NCI-H524 (cell line): ENCODE measurements at places on chromosomes 13 and 19.

DNA sequence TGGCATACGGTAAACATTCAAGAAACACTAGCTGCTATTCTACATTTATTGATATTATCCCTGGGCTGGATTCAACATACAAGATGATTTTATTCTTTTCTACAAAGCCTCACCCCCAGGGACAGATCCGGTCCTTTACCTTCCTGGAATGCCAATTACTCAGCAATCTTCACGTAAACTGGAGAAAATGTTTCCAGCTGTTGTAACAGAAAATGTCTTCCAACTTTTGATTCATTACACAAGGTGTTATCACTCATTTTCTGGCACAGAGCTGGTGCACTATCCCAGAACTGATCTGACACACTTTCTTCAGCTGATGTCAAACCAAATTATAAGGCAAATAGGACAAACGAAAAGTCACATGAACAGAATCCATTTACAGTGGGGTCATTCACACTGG is 33.1 kb downstream of the DCLK1 start:
- DNase-seq: no peak

GRCh38 chr13:108070491-108070890 is 144.8 kb downstream of the LIG4 start:
- DNase-seq: no peak

GRCh38 chr13:89457977-89458376 is 1786.8 kb downstream of the SLITRK5 start:
- DNase-seq: no peak

GRCh38 chr13:43877766-43878165 is 1.8 kb downstream of the CCDC122 start:
- DNase-seq: no peak

DNA sequence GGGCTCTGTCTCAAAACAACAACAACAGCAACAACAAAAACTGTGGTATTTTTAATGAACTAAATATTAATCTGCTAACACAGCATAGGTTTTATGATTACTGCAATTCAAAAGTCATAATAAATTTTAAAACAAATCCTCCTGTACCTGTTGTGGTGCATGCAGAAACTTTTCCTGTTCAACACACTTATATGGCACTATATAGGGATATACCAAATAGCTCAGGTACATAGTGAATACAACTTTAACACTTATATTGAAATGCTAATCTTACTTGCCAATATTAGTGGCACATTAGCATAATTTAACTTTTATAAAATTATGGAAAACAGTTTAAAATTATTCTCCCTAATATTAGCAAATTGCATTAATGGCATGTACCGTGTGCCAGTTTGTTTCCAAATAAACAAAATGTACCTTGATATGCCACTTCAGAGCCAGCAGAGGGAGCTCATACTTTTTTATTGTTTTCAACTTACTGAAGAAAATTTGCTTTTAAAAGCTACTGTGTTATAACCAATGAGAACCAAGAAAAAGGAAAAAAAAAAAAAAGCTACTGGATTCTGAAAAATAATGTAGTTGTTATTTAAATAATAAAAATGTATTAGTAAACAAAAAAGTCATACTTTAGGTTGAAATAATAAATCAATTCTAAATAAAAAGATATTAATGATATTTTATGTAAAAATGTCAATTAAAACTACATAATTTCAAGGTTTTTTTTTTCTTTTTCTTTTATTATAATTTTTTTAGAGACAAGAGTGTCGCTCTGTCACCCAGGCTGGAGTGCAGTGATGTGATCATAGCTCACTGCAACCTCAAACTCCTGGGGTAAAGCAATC is 18.0 kb upstream of the RBM26 start:
- DNase-seq: peak; percentile 4

DNA sequence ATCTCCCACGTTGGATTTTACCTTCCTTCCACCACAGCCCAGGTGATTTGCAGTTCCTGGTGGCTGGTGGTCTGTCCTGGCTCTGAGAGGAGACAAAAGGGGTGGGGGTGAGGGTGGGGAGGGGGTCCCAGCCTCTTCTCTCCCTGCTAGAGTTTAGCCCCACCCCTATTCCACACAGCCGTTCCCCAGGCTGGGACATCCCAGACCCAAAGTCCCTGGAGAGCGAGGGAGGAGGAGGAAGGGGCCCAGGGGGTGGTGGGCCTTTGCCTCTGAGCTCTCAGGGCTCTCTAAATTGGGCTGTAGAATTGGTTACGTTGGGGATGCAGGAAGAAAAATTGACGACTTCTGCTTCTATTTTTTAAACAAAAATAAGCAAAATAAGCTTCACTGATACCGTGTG is 81.9 kb downstream of the SLC6A16 start:
- no peak for DNase-seq

- DNase-seq: no peak
Observed at GRCh38 chr19:28898249-28898648, 314.7 kb downstream of the UQCRFS1 start.

GRCh38 chr13:110503037-110503901 is 58.3 kb downstream of the RAB20 start:
- no peak for DNase-seq

- DNase-seq: peak; percentile 54
Observed at GRCh38 chr13:113816946-113817859, 46.7 kb downstream of the GAS6 start.

- DNase-seq: no peak
Observed at GRCh38 chr19:42074513-42075363, 1.2 kb upstream of the ZNF574 start.

DNA sequence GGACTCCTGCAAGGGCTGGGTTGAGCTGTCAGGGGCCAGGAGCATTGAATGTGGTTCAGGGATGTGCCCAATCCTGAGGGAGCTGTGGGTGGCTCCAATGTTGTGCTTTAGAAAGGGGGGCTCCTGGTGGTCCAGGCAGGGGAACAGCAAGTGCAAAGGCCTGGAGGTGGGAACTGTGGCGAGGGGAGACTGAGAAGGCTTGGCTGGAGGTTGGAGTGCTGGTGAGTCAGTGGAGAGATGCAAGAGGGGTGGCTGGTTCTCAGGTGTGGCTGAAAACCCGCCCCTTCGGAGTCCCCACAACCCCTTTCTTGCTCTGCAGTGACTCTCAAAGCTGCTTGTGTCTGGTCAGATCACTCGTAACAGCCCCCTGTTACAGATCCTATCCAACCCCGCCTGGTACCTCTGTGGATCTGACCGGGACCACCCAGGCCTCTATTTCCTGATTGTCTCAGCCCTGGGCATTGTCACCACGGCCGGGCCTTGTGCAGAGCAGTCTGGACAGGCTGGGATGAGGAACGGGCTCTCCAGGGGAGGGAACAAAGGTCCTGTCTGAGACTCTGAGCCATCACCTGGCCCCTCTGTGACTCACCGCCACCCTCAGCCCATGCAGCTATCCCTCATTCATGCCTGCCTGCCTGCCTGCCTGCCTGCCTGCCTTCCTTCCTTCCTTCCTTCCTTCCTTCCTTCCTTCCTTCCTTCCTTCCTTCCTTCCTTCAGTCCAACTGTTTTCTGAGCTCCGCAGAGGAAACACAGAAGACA is 1.4 kb upstream of the KCNN1 start:
- no peak for DNase-seq

- no peak for DNase-seq
Observed at GRCh38 chr19:41774515-41774980, 19.2 kb downstream of the CEACAM6 start.

GRCh38 chr13:24511816-24512196 is 772 bp downstream of the PARP4 start:
- DNase-seq: no peak

GRCh38 chr19:29956855-29957254 is 14.8 kb downstream of the URI1 start:
- DNase-seq: no peak

- no peak for DNase-seq
Observed at GRCh38 chr13:94546061-94546839, 49.7 kb downstream of the TGDS start.

DNA sequence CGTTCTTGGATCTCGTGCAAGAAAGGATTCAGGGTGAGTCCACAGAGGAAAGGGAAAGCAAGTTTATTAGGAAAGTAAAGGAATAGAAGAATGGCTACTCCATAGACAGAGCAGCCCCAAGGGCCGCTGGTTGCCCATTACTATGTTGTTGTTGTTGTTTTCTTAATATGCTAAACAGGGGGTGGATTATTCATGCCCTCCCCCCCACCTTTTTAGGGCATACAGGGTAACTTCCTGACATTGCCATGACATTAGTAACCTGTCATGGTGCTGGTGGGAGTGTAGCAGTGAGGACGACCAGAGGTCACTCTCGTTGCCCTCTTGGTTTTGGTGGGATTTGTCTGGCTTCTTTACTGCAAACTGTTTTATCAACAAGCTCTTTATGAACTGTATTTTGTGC is 29.1 kb upstream of the PCDH9 start:
- no peak for DNase-seq

- peak; percentile 68 for DNase-seq
Observed at GRCh38 chr13:52765611-52766390, 26.2 kb upstream of the CNMD start.

DNA sequence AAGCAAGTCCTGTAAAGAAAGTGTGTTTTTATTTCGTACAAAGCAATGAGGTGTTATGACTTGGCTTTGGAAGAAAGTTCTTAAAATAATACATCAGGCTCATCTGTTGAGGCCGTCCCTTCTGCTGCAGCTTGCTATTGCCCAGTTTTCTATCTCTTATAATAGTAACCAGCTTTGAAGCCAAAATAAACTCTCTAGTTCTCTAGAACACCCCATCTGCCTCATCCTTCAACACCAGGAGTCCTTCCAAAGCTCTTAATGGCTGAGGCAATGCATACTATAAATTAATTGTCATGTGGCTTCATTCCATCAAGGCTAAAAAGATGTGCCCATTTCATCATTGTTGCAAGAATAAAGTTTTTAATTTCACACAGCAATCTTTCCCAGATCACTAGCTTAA is 49.4 kb upstream of the IPO5 start:
- no peak for DNase-seq

DNA sequence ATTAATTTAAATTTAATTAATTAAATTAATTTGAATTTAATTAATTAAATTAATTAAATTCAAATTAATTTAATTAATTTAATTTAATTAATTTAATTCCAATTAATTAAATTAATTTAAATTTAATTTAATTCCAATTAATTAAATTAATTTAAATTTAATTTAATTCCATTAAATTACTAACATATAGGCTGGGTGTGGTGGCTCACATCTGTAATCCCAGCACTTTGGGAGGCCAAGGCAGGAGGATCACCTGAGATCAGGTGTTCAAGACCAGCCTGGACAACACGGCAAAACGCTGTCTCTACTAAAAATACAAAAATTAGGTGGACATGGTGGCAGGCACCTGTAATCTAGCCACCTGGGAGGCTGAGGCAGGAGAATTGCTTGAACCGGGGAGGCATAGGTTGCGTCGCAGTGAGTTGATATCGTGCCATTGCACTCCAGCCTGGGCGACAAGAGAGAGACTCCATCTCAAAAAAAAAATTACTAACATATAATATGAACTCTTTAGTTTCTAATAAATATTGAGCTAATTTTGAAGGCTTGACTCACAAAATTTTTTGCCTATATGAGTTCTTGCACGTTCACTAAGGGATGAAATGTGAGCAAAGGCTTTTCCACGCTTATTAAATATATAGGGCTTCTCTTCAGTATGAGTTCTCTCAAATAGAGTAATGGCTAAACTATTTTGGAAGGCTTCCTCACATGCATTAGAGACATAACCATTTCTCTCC is 9.0 kb upstream of the USP29 start:
- DNase-seq: no peak

- no peak for DNase-seq
Observed at GRCh38 chr19:1455336-1456120, 5.6 kb downstream of the APC2 start.

- no peak for DNase-seq
Observed at GRCh38 chr13:40588101-40588500, 78.3 kb downstream of the FOXO1 start.

DNA sequence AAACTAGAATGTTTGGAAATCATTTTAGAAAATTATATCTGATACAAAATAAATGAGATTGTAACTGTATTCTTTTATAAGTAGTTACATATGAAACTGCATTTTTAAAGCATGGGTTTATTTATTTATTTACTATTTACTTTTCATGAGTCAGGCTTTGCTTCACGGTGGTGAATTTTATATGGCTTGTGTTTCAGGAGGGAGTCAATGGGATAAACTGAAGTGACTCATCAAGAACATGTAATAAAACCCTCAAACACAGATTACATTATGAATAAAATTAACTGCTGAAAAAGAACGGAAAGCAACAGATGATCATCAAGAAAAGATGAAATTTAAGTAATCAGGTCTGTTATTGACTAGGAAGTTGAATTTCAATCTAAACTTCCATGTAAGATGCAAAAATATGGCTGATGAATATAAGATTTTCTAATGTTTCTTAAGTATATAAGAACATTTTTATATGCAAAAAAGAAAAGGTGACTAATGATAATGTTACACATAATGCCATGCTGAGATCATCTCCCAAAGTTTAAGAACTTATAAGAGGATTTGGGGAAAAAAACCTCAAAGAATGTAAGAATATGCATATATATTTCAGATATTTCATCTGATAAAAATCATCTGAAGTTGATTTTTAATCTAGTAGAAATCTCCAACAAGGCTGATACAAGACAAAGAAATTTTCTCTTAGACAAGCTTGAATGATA is 383.6 kb downstream of the SLITRK1 start:
- no peak for DNase-seq

GRCh38 chr13:98275681-98276171 is 98.7 kb upstream of the RNF113B start:
- no peak for DNase-seq

DNA sequence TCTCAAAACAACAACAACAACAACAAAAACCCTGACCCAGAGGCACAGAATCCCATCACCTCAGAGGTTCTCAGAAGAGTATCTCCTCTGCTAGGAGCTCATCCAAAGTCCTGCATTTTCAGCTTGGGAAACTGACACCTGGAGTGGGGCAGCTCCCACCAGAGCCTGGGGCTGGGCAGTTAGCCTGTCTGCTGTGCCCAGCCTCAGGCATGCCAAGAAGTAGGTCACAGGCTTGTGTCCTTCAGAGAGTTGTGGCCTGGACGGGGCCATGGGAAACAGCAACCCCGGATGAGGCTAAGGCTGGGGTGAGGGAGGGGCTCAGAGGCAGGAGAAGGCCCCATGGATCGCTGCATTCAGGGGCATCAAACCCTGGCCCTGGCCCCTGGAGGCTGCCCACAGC is 2.1 kb downstream of the NDUFS7 start:
- no peak for DNase-seq

GRCh38 chr13:50685491-50685890 is 158.0 kb downstream of the DLEU7 start:
- DNase-seq: peak; percentile 42

- DNase-seq: no peak
Observed at GRCh38 chr19:11978492-11979100, 13.8 kb downstream of the ZNF763 start.

GRCh38 chr19:12676384-12676792 is 5.3 kb downstream of the DHPS start:
- peak; percentile 80 for DNase-seq

DNA sequence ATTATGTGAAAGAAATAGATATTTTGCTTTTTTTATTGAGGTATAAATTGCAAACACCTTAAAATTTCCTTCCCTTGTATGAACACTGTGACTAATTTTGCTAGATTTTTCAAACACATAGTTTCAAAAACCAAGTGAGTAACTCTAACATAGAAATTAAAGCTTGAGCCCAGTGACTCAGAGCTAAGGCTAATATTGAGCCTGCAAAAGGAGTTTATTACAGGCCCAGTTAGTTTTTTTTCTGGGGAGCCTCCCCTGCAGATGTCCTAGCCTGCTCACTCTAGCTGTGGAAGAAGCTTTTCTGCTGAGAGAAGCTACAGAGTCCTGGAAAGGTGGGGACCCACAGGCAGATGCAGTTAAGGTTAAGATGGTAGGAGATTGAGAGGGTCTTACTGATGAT is 3.4 kb downstream of the ZNF430 start:
- no peak for DNase-seq
